ENCODE measurements at places on chromosomes 4 and X.

GRCh38 chrX:133609166-133609565 is 193.9 kb upstream of the GPC4 start:
- H3K27ac ChIP-seq, result peak overlapping the region; percentile 17
- no peaks in the 10 kb centered on the region for H3K36me3 ChIP-seq
- peaks cover 34% of the 10 kb centered on the region for H3K4me1 ChIP-seq
- DNase-seq, result no peak

DNA sequence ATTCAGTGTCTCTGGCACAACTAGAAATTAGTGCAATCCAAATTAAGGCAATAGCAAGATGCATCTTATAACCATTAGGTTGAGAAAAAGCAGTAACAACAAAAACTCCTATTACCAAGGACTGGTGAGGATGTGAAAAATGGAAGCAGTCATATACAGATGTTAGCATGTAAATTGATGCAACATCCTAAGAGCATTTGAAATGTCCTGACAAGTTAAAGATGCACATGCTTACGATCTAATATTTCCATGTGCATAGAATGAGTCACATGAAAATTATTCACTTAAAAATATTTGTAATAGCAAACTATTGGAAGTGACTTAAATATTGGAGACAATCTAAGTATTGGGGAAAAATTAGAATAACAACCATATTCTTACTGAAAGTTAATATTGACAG is 163.0 kb downstream of the FAM13A start:
- no peaks in the 10 kb centered on the region for H3K4me1 ChIP-seq
- no peak for DNase-seq
- H3K36me3 ChIP-seq, result no peaks in the 10 kb centered on the region
- H3K27me3 ChIP-seq, result no peaks in the 10 kb centered on the region
- no peak overlapping the region for H3K27ac ChIP-seq

- H3K4me1 ChIP-seq, result no peaks in the 10 kb centered on the region
- H3K27me3 ChIP-seq, result no peaks in the 10 kb centered on the region
- H3K27ac ChIP-seq, result no peak overlapping the region
- no peaks in the 10 kb centered on the region for H3K36me3 ChIP-seq
- no peak overlapping the region for H3K4me3 ChIP-seq
These were observed 8.5 kb upstream of the NAA11 start for GRCh38 chr4:79334341-79334740.

GRCh38 chrX:136694431-136695087 is 46.6 kb downstream of the CD40LG start:
- H3K27ac ChIP-seq, result no peak overlapping the region
- no peak overlapping the region for H3K4me3 ChIP-seq
- H3K4me1 ChIP-seq, result no peaks in the 10 kb centered on the region
- no peaks in the 10 kb centered on the region for H3K27me3 ChIP-seq

DNA sequence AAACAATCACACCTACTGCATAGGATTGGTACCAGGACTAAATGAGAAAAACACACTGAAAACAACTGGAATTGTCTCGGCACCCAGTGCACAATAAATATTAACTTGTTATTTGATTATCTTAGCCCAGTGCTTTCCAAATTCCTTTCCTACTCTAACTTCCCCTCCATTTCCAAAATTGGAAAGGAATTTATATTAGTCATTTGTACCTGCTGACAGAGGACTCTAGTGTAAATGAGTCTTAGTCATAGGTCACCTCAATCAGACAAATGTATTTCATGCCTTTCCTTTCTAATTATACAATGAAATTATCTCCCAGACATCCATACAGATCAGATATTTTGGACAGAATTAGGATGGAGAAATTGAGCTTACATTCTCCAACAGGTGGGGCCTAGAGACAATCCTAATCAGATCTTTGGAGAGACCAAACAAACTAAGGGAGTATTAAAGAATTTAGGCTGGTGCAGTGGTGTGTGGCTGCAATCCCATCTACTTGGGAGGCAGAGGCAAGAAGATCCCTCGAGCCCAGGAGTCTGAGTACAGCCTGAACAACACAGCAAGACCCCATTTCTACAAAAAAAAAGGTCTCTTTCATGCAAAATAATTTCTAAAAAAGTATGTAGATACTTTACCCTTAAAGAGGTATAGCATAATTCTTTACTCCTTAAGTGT is 10.1 kb downstream of the SH3D19 start:
- no peaks in the 10 kb centered on the region for H3K36me3 ChIP-seq
- H3K4me1 ChIP-seq, result peaks cover 29% of the 10 kb centered on the region

GRCh38 chr4:73868206-73869129 is 725 bp upstream of the CXCL1 start:
- H3K36me3 ChIP-seq, result no peaks in the 10 kb centered on the region
- H3K27ac ChIP-seq, result peak overlapping the region; percentile 25
- H3K27me3 ChIP-seq, result no peaks in the 10 kb centered on the region
- DNase-seq, result no peak

DNA sequence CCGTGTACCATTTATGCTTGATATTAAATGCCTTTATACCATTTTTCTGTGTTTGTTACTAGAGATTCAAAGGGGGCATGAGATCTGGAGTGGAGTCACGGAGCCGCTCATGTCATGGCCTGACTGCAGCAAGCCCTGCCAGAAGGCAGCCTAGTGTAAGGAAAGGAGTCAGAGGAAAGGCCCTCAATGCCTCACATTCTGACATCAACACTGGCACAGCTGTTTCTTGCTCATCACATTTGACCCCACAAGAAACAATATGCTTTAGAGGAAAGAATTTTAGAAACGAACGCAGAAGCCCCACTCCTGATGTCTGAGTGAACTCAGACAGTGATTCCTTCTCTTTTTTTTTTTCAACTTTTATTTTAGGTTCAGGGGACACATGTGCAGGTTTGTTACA is 322.4 kb upstream of the CPEB2 start:
- H3K27ac ChIP-seq, result no peak overlapping the region
- no peaks in the 10 kb centered on the region for H3K27me3 ChIP-seq
- DNase-seq, result no peak
- no peaks in the 10 kb centered on the region for H3K4me1 ChIP-seq

DNA sequence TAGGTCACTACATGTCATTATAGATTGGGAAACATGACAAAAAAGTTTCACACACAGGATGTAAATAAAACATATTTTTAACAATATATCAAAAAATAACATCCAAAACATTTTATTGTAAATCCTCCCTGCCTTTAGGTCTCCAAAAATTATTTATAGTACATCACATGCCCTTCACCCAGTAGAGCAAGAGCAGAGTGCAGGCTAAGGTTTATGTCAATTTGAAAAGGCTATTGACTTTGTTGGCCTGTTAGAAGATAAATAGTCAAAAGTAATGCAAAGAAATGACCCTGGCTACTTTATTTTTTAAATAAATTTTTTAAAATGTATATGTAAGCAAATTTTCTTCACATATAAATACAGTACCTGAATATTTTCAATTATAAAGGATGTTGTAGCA is 983.7 kb downstream of the RAB28 start:
- no peak overlapping the region for H3K27ac ChIP-seq
- DNase-seq, result no peak
- no peaks in the 10 kb centered on the region for H3K4me1 ChIP-seq
- no peak overlapping the region for H3K4me3 ChIP-seq
- H3K36me3 ChIP-seq, result no peaks in the 10 kb centered on the region
- H3K27me3 ChIP-seq, result no peaks in the 10 kb centered on the region

GRCh38 chr4:17066236-17066635 is 167.8 kb upstream of the LDB2 start:
- H3K27me3 ChIP-seq, result no peaks in the 10 kb centered on the region
- H3K36me3 ChIP-seq, result no peaks in the 10 kb centered on the region
- no peaks in the 10 kb centered on the region for H3K4me1 ChIP-seq

DNA sequence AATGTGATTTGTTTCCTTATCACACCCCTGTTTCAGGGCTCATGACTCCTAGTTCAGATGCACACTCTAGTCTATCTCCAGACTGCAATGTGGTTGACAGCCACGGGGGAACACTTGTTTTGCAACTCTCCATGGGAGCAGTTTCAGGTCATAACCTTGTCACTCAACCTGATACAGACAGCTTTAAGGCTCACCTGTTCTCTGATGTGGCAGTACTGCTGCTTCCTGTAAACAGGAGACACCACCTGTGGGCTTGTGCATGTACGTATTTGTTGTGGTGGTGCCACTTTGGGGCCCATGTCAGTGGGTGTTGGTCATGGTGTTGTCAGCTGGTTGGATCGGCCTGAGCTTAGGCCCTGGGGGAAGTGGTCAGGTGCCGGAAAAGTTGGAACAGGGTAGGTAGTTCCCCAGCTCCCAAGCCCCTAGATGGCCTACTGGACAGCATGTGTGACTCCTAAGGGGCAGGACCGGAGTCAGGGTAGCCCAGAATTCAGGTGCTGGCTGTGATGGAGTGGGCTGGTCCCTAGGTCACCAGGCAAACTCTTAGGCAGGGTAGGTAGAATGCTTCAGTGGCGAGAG is 46.2 kb downstream of the FAM9B start:
- no peak overlapping the region for H3K4me3 ChIP-seq
- no peaks in the 10 kb centered on the region for H3K27me3 ChIP-seq
- H3K36me3 ChIP-seq, result no peaks in the 10 kb centered on the region

- no peaks in the 10 kb centered on the region for H3K36me3 ChIP-seq
- no peak overlapping the region for H3K4me3 ChIP-seq
- peaks cover 8% of the 10 kb centered on the region for H3K4me1 ChIP-seq
- H3K27me3 ChIP-seq, result no peaks in the 10 kb centered on the region
These were observed 226.7 kb upstream of the PRKX start for GRCh38 chrX:3940000-3940610.

GRCh38 chrX:74119016-74119910 is 184.7 kb upstream of the ZCCHC13 start:
- H3K4me3 ChIP-seq, result no peak overlapping the region
- H3K27ac ChIP-seq, result no peak overlapping the region
- H3K4me1 ChIP-seq, result no peaks in the 10 kb centered on the region
- no peak for DNase-seq

DNA sequence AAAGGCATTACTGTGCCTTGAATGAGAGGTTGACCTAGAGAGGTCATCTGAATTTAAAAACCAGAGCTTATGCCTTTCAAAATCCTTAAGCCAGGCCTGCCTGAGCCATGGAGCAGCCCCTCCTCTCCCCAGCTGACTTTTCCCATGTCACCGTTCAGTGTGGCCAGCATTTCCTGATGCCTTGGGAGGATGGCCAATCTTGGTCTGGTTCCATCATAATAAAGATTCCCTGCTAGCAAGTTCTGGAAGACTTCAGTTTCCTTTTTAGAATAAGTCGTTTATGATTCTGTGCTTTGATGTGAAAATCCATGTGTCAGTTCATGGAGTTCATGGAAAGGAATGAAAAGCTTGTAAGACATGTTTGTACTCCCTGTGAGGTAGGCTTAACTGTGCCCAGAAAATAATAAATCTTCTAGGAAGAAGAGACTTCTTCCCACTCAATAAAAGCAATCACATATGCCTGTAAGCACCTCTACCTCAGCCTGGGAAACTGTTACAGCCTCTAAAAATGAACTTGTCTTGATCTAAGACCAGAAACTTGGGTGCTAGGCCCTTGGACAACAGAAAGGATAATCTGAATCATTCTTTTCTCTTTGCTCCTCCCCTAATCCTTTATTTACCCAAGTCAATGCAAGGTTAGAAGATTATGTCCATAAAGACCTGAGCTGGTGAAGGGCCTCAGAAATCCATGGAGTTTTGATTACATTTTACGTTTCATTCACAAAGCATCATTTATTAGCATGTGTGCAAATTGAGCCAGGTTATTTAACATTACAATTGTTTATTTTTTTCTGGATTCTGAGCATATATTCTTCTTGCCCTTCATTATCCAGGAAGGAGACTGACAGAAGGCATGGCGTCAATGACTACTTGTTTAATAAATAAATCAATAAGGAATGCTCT is 84.0 kb upstream of the TBC1D9 start:
- no peak overlapping the region for H3K27ac ChIP-seq
- no peak for DNase-seq
- no peaks in the 10 kb centered on the region for H3K27me3 ChIP-seq
- no peaks in the 10 kb centered on the region for H3K4me1 ChIP-seq

GRCh38 chrX:148372925-148373324 is 127.5 kb upstream of the AFF2 start:
- H3K27me3 ChIP-seq, result no peaks in the 10 kb centered on the region
- H3K36me3 ChIP-seq, result no peaks in the 10 kb centered on the region
- DNase-seq, result no peak
- no peak overlapping the region for H3K4me3 ChIP-seq
- no peaks in the 10 kb centered on the region for H3K4me1 ChIP-seq
- no peak overlapping the region for H3K27ac ChIP-seq

Measured in body of pancreas (tissue), 4 donors.